GM03348 (cell line): ENCODE measurements at places on chromosomes 13 and 19.

DNA sequence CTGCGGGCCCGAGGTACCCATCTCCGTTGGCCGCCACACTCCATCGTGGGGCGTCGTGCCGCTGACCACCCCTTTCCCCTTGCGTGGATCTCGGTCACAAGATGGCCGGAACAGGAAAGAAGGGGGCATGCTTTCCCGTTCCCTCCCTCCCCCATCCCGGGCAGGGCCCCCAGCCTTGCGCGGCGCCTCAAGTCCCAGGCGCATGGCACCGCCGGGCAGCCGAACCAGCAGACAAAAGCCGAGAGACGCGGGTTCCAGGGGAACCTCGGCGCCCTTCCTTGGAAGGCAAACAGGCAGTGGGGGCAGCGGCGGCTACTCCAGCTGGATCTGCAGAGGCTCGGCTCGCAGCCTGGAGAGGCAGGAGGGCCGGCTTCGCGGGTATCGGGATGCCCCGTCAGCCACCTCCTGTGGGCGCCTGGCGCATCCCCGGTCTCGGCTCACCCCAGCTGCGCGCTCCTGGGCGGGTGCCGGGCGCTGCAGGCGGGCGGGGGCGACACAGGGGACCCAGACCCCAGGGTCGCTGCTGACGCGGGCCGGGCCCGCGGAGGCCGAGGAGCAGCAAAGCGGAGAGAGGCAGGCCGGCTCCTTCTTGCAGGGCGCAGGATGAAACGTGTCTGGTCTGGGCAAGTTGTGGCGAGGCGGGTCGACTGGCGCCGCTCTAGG lies 439 bp downstream of the DZIP1 start:
- DNase-seq, result peak; percentile 65

DNA sequence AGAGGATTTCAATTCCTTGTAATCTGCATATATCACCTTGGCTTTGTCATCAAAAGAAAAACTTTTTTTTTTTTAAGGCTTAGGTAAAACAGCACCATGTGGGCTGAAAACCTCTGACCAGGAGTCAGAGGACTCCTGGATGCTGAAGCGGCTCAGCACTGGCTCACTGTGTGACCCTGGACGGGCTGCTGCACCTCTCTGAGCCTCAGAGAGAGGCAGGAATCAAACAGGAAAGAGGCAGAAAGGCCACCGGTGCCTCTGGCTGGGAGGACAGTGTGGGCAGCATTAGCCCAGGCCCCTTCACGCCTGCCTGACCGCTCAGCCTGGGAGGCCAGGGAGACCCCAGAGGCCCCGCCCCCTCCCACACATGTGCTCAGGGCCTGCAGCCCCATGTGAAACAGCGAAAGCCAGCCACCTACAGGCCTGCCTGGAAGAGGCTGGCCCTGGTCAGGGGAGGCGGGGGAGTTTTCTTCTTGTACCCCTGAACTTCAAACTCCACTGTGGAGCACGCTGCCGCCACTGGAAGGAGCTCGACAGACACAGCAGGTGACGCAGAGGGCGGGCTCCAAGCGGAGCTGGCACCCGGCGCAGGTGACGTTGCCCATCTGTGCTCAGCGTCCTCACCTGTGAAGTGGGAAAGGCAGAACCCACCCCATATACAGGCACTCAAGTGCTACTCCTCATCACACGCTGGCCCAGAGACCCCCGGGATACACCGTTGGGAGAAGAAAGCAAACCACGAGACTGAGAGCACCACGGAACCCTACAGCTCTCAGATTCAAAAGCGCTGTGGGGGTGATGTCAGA lies 39.7 kb downstream of the MLLT1 start:
- no peak for DNase-seq

GRCh38 chr19:35908973-35909683 lies 1.0 kb upstream of the TYROBP start:
- DNase-seq, result no peak

DNA sequence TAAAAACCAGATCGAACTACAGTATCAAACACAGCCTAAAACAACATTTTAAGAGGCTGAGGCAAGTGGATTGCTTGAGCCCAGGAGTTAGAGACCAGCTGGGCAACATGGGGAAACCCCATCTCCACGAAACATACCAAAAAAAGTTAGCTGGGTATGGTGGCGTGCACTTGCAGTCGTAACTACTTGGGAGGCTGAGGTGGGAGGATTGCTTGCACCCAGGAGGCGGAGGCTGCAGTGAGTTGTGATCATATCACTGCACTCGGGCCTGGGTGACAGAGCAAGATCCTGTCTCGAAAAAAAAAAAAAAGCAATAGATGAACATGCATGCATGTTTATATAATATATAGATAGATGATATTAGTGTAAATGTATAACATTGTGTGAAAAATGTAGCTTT lies 5.2 kb upstream of the MRPS31 start:
- DNase-seq, result no peak

DNA sequence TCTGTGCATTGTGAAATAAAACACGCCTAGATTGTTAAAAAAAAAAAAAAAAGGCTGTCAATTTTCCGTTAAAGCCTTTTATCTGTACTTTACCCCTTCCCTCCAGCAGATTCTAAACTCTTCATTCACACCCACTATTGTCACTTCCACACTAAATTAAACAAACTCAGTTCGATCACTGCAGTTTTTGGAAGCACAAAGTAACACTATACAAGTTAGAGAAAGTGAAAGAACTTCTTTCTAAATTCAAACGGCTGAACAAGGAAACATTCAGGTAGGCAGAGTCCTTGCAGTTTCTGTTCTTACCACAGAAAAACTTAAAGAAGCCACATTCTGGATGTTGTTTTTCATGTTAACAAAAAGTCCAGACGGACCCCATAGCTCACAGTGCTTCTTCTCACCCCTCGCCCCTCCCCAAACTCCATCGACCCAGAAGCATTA lies 27.5 kb upstream of the UBE2L5 start:
- peak; percentile 14 for DNase-seq

DNA sequence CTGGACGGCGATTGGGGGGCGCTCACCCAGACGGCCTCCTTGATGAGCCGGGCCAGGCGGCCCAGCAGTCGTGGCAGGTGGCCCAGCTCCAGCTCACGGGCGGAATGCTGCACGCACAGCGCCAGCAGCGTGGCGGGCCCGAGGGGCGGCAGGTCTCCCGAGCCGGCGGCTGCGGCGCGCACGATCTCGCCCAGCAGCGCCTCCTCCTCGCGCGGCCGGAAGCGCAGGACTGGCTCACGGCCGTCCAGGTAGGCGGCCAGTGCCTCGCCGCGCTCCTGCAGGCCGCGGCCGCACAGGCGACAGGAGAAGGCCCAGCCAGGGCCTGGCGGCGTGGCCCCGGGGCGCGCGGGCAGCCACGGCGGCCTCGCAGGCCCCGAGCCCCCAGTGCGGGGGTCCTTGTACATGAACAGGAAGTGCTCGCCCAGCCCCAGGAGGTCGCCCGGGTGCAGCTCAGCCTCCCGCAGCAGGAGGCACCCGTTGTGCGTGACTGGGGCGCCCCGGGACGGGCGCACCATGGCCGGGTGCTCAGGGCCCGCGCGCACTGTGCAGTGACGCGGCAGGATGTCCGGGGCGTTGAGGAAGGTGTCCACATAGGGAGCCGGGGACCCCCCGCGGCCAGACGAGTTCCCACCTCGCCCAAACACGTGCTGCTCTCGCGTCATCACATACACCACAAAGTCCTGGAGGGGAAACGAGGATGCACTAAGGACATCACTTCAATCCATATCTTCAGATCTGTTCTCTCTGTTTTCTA lies 9.6 kb upstream of the MAMSTR start:
- no peak for DNase-seq

DNA sequence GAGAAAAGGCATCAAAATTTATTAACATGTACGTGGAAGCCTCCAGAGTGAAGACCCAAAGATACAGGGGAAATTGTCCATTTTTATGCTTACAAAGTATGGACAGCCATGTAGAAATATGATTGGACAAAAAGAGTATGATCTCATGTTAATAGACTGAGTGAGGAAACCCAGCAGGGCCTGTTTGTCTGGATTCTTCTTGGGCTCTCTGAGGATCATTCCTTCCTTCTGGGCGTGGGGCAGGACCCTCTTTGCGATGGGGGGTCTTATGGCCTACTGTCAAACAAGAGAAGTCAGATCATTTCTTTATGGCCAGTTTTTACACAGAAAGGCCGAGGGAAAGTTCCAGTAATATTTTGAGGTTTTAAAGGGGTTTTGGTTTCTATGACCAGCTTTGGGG lies 110.8 kb downstream of the ESD start:
- no peak for DNase-seq

DNA sequence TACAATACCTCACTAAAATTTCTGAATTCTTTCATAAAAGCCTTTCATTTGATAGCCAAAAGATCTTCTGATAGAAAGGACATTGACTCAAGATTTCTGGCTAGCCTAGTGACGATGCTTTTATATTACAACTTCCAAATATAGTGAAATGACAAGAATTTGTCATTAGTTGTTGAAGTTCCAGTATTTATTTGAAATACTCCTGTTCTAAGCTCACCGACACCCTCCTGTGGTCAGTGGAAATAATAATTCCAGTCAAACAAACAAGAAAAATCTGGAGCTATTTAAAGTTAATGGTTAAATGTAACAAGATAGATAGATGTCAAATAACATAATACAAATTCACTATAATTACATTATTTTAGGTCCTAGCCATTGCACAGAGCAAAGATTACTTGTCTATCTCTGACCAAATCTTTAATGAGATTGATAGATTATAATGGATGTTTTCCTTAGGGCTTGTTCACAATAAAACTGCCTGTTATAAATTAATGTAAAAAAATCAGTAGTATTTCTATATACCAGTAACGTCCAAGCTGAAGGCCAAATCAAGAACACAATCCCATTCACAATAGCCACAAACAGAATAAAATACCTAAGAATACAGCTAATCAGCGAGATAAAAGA lies 195.5 kb downstream of the RGCC start:
- DNase-seq, result peak; percentile 72

DNA sequence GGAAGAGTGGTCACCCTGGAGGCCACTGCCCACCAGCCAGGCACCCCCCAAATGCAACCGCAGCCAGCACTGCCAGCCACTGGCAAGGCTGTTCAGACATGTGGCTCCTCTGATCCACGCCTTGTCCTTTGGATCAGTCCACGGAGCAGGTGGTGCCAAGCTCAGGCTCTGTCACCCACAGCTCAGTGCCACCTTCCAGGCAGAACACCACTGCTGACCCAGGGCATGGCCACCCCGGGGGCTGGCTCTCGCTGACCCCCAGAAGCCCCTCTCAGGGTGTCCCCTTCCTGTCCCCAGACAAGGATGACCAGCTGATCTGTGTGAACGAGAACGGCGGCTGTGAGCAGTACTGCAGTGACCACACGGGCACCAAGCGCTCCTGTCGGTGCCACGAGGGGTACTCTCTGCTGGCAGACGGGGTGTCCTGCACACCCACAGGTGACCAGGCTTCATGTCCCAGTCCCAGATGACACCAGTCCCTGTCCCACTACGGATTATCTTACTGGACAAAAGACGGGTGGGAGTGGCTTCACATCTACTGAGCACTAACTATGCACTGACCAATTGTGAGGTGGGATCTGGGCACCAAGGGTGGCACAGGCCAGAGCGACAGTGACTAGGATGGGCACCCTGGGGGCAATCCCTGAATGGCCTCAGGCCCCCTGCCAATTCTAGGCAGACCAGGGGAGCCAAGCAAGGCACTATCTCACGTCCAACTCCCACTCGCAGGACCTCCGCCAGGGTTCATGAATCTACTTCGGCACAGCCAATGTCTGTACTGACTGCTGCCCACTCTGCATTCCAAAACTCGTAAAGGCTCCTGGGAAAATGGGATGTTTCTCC lies 7.0 kb upstream of the F10 start:
- DNase-seq, result no peak

GRCh38 chr13:111506621-111507020 lies 186.2 kb downstream of the TEX29 start:
- no peak for DNase-seq

- no peak for DNase-seq
These were observed 76.4 kb downstream of the ERCC5 start for GRCh38 chr13:102922184-102922583.

GRCh38 chr19:39698535-39698934 lies 5.7 kb upstream of the LGALS14 start:
- no peak for DNase-seq

DNA sequence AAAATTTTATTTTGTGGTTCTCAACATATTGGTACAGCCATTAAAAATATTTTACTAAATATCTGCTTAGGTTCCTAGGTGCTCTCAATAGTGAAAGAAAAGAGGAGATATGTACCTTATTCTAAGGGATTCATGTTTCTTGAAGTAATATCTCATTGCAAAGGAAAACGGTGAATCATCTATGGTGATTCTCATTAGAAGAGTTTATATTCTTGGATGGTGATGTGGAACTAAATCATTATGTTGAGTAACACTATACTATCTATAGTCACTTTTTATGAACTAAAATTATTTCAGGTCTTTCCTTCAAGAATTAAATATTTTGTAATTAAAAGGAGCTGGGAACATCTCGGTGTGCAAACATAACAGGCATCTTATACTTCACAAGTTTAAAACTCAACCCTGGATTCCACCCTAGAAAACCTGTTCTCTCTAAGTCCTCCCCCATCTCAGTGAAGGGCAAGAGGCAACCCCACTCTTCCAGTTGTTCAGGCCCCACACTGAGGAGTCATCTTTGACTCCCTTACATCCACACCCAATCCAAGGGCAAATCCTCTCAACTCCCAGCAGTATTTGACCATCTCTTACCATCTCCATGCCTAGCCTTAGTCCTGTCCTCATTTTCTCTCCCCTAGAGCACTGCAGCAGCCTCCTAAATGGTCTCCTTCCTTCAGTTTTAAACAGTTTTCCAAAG lies 140.1 kb downstream of the RGCC start:
- DNase-seq, result no peak

- no peak for DNase-seq
These were observed 45.3 kb downstream of the DHRS12 start for GRCh38 chr13:51758691-51759090.

- DNase-seq, result no peak
These were observed 97.5 kb downstream of the DIAPH3 start for GRCh38 chr13:60066226-60066625.
